A549 (cell line): ENCODE measurements at places on chromosomes 5 and 9. TPM values are rescaled to one million over a fixed set of nuclear protein-coding genes. Genes with fewer than 3 reads are reported as not detected.
A peak's percentile ranks its signal among the peaks of the same experiment; 100 is the strongest.

DNA sequence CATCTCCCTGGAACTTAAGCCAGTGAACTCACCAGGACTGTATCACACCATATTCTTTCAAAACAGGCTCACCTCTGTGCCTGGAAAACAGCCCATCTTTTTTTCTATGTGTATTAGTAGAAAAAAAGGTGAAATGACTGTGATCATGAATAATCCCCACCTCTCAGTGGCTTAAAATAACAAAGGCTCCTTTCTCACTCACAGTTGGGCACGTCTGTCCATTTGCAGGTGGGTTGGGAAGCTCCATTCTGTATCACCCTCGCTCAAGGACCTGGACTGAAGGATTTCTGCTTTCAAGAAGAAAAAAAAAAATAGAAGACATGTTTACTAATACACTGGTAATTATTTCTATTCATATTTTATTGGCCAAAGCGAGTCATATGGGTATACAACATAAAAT is 17.3 kb upstream of the FGF1 start:
- DNase-seq = no peak

GRCh38 chr5:151288180-151288579 is 15.4 kb downstream of the SLC36A3 start:
- DNase-seq = peak; percentile 19

- peak; percentile 17 for DNase-seq
These were observed 91.6 kb upstream of the NR3C1 start for GRCh38 chr5:143495110-143495509.

GRCh38 chr5:74295676-74296075 is 344.9 kb downstream of the ENC1 start:
- DNase-seq = no peak

DNA sequence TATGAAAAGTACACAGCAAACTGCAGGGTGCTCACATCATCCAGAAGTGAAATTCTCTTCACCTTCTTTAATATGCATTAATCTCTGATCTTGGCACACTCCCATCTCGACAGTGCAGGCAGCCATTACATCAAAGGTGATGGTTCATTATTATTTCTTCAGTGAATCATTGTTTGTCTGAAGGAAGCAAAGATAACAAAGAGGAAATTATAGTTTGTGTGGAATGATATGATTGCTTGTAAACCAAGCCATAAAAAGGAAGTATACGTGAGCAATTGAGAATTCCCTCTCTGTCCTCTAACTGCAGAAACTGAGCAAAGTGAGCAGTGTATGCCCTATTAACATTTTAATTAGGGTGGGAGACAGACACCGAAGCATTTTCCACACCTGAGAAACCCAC is 171.6 kb upstream of the PPP1R2B start:
- DNase-seq = no peak

DNA sequence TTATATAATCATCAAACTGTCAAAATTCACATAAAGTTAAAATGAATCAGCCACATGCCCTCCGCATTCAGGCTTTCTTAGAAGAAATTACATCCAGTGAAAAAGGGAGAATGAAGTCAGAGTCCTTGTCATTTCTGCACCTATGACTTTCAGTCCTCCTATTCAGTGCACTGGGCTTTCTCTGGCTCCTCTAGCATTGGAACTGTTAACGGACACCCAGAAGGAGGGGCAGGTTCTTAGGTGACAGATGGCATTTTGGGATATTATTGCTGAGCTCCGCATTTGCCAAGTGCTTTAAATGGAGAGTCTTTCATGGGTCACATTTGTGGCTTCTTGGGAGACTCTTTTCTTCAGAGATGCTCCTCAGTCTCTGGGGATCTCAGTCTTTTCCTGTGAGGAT is 40.0 kb downstream of the ADAMTS19 start:
- no peak for DNase-seq

DNA sequence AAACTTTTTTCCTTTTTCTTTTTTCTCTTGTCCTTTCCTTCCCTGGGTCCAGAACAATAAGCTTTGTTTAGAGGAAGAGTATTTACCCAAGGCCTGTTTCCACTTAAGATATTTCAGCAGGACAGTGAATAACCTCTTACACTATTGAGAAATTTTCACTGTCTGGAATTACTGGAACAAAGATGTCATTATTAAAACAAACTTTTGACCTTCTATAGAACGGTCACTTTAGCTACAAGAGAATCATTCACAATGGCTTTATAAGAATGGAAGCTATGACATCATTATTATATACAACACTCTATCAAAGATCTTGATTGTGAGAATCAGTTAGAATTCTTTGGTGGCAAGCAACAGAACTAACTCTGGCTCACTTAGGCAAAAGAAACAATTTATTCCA is 22.0 kb upstream of the ARHGAP26 start:
- DNase-seq = no peak

DNA sequence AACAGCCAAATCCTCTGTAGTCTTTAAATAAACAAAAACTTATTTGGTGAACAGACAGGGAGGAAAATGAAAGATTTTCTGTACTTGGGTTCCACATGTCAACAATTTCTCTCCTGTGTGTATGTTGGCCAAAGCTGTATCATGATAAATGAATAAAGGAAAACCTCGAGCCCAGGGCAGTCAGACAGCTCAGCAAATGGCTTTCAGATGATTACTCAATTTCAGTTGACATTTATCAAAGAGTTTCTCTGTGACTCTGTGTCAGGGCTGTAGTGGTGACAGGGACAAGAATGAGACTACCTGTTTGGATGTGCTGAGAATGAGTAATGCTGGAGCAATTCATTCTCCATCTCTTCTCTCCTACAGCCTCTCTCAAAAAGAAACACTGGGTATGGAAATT is 45.7 kb upstream of the PTGS1 start:
- no peak for DNase-seq

GRCh38 chr9:74499111-74499601 is 2.0 kb downstream of the RORB start:
- no peak for DNase-seq

GRCh38 chr5:28576022-28576421 is 1537.6 kb upstream of the CDH9 start:
- peak; percentile 25 for DNase-seq

- DNase-seq = no peak
These were observed 102.7 kb downstream of the TMEM215 start for GRCh38 chr9:32886021-32886420.

DNA sequence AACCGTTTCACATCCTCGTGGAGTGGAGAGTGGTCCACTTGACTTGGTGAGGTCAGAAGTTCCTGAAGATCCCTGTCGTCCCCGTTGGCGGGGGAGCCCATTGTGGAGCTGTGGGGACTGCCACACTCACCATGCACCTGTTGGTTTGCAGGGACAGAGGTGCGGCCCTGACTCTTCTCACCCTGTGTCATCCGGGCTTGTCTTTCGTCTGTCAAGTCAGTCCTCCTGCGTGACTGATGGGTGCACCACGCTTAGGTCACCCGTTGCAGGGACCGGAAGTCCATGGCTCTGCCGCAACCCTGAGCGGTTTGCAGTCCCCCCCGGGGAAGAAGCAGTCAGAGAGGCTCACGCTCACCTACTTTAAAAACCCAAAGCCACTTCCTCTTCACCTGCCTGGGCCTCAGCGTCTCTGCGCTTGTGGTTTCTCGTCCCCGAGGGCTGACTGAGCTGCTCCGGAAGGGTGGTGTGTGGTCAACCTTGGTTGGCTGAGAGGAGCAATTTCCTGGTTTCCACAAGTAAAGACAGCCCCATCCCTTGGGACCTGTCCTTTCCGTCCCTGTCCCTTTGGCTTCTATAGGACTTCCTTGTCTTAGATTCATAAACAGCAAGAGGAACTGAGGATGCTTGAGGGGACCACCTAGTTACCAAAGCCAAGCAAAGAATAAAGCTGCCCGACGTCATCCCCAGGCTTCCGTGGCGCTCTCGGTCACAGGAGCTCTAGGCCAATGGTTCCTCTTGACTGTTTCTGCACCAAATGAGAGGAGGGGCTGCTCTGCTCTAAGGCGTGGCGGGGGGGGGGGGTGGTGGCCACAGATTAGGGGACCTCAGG is 53.2 kb downstream of the USP20 start:
- no peak for DNase-seq

- DNase-seq = no peak
These were observed 362.6 kb downstream of the DNAH5 start for GRCh38 chr5:13581914-13582313.

DNA sequence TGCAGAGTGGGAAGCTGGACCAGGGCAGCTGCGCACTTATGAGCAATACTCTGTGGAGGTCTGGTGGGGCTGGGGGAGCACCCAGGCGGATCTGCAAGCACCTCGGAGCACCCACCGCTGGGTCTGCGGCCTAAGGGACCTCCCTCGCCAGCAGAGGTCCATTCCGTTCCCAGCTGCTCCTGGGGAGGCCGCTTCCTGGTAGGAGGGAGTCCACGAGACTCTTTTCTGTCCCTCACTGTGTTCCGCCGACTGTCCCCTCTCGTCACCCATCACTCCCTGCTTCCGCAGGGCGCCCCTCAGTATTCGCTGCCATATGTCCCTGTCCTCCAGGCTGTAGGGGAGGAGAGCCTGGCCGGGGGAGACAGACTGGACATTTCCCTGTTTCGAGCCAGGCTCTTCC is 45.5 kb downstream of the NDST1 start:
- no peak for DNase-seq

DNA sequence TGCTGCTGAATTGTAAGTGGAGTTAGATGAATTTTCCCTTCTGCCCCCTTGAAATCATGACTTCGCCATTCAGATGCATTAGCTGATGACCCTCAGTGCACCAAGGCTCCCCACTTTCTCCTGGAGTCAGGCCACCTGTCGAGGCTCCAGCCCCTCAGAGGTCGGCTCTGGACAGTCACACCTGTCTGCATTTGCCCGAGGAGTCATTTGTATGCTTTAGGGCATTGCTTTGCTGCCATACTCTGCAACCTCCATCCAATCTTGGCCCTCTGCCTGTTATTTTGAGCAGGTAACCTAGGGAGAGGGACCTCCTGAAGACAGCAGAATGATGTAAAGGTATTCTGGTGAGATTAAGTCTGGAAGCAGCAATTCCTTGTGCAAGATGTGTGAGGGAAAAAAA is 144.8 kb downstream of the MACROH2A1 start:
- no peak for DNase-seq

- no peak for DNase-seq
These were observed 514.1 kb upstream of the MEF2C start for GRCh38 chr5:89397096-89397495.

GRCh38 chr5:60366489-60366888 is 333.5 kb downstream of the DEPDC1B start:
- DNase-seq = no peak

DNA sequence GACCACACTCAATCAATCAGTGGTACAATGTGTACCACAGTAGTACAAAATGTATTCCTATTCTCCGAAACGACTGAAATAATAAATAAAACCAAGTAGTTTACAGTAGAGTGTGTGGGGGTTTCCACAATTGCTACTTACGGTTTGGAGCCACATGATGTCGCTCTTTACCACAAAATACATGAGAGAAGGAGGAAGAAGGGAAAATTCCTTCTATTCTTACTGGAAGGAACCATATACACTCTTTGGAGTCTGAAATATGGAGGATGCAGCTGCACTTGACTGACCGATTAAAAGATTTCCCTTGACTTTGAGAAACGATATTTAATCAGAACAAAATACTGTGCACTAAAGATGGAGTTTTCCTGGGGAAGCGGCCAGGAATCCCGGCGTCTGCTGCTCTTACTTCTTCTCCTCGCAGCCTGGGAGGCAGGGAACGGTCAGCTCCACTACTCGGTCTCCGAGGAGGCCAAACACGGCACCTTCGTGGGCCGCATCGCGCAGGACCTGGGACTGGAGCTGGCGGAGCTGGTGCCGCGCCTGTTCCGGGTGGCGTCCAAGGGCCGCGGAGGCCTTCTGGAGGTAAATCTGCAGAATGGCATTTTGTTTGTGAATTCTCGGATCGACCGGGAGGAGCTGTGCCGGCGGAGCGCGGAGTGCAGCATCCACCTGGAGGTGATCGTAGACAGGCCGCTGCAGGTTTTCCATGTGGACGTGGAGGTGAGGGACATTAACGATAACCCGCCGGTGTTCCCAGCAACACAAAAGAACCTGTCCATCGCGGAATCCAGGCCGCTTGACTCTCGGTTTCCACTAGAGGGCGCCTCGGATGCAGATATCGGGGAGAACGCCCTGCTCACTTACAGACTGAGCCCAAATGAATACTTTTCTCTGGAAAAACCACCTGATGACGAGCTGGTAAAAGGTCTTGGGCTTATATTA is at the start of gene PCDHA4:
TSS of gene PCDHA4 (plus strand) at position 235 of the 942 bp plus-strand sequence.
- peak; percentile 74 for DNase-seq

DNA sequence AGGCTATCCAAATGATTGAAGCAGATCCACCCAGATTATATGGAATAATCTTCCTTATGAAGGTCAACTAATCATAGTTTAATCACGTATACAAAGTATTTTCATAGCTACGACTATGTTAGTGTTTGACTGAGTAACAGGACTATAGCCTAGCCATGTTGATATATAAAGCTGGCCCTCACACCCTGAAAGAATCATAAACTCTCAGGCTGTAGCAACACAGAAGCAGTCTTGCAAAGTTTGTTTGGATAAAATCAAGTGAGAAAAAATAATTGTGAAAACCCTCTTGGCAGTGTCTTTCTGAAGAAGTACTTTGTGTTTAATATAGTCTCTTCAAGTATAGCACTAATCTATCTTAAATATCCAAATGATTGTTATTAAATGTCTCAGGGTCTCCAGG is 374.5 kb upstream of the DAB2 start:
- no peak for DNase-seq

- DNase-seq = no peak
These were observed 153.1 kb upstream of the ELL2 start for GRCh38 chr5:96114736-96115135.

- DNase-seq = no peak
These were observed at the start of gene PCDHAC1 for GRCh38 chr5:140925806-140926442. TSS of gene PCDHAC1 (plus strand) at chr5:140926299. CDS start at chr5:140926893, 594 bp downstream.

DNA sequence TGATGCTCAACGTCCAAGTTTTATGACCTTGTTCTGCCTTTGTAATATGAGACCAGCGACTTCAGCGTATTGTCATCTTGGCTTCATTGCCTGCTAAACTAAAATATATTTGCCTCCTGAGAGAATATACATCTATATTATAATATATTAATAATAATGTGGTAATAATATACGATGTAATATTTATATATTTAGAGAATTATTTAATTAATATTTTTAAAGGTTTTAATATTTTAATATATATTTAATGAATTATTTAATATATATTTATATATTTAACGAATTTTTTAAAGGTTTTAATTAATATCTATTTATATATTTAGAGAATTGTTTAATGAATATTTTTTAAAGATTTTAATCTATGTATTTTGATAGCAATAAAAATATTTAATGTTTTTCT is 700.7 kb downstream of the TAF11L14 start:
- no peak for DNase-seq

LCN15 gene
- 0.07 to 0.09 TPM in 2 of 3 replicates, not detected in the other for polyA plus RNA-seq

HDAC3 gene
- polyA plus RNA-seq = 51.1 to 56.9 TPM (median 51.7 TPM) in 3 replicates

UBE2QL1 gene
- polyA plus RNA-seq = 0.04 to 0.07 TPM in 2 of 3 replicates, not detected in the other

RPL37 gene
- polyA plus RNA-seq = 2,762 to 2,921 TPM (median 2,809 TPM) in 3 replicates

ADAMTS13 gene
- polyA plus RNA-seq = 0.94 to 1.7 TPM (median 0.98 TPM) in 3 replicates

IL4 gene
- not detected in 3 replicates for polyA plus RNA-seq

SYK gene
- 0.01 to 0.03 TPM in 2 of 3 replicates, not detected in the other for polyA plus RNA-seq

SLC34A3 gene
- polyA plus RNA-seq = 0.04 to 0.05 TPM (median 0.05 TPM) in 3 replicates
